ENCODE measurements at places on chromosomes 1 and 21.

GRCh38 chr1:182185842-182186756, 124.6 kb upstream of the ZNF648 start:
- no peak for DNase-seq

DNA sequence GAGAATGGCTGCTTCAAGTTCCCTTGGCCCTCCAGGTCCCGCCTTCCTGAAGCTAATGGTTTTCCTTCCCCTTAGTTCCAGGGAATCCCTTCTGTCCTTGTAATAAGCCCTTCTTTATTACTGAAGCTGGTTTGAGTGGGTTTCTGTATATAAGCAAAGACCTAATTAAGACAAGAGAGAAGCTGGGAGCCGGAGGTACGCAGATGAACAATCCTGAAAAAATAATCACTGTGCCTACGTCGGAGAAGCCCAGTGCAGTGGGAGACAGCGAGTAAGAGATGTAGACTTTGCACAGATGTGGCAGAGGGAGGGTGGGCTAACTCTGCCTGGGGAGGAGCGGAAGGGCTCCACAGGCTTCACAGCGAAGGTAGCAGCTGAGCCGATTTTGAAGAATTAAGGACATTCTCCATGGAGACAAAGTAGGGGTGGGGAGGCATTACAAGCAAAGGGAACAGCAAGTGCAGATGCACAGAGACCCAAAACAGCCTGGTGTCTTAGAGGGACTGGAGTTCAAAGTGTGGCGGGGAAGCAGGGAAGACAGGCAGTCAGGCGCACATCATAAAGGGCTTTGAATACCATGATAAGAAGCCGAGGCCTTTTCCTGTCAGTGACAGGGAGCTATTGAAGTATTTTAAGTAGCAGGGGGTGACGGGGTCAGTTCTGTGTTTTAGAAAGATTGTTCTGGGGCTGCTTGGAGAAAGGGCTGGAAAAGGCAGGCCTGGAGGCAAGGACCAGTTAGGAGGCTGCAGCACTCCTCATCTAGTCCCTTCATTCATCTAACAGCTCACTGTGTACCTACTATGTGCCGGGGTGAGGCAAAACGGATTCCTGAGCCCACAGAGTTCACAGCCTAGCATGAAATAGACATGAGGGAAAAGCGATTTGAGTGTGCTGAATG, 6.5 kb downstream of the RIMS3 start:
- DNase-seq = no peak

DNA sequence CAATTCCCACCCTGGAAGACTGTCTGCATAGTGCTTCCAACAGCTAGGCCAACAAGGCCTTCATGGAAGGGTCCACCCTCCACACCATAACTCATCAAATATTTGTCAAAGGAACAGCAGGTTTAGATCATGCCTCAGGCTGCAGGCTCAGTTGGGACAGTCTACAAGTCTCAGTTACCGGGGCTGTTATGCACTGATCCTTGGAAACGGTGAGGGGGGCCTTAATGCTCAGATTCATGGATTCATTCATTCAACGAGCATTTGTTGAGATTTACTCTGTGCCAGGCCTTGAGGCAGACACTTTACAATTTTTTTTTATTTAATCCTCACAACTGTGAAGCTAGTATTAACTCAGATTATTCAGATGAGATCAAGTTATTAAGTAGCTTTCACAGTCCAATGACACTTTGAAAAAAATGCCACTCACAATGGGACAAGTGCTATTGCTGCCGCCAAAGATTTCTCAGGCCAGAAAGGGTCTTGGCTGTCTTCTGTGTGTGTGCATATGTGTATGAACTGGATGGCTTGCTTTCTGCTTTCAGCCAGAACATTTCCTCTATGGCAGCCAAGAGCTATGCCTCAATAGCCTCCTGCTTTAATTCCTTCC, 8.9 kb upstream of the C1orf216 start:
- no peak for DNase-seq

DNA sequence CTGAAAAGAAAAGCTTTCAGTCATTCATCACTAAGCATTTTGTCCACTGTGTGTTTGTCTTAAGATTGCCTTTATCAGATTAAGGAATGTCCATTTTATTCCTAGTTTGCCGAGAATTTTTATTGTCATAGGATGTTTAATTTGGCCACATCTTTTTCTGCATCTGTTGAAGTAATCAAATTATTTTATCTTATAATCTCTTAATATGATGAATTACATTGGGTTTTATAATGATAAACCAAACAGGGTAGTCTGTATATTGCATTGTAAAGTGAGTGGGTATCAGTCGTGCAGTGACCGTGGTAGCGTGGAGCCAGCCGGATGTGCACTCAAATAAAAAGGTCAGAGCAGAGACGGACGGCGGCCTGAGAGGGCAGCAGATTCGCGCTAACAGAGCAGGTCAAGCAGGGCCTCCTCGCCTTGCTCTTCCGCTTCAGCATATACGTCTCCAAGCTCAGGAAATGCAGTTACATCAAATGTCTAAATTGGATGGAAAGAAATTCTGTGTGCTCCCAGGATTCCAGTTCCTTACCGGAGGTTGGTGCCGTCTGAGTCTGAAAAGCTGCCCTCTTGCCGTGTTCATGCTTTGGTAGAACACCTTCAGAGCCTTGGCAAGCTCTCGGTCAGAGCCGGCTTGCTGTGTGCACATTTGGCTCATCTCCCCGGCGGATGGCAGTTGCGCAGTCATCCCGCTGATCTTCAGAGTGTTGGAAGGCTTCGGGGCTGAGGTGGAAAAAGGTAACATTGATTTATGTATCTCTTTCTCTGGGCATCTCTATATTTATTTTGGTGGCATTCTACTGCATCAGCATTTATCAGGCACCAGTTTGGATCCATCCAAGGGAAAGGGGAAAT, 51.5 kb downstream of the SCCPDH start:
- DNase-seq = no peak

DNA sequence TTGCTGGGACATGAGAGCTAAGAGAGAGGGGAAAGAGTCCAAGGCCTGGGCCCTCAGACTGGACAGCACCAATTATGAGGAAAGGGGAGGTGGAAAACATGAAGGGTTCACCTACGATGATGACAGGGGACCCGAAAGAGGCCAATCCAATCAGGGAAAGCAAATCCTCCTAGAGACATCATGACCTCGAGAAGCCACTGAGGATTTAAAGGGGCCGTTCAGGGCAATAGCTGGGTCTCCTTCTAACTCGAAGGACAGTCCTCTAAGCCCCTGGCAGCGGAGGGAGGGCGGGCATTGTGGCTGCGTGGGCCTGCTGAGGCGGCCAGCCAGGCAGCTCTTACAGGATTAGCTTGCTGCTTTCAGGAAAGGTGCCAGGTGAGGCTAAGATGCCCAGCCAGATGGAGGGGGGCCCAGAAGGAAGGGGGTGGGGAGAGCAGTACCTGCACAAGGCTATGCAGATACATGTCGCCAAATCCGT, 7.4 kb downstream of the MEF2D start:
- DNase-seq = no peak

GRCh38 chr1:94144836-94145235, 23.9 kb upstream of the ABCA4 start:
- DNase-seq = no peak

GRCh38 chr1:43704838-43705237, 2.5 kb upstream of the ST3GAL3 start:
- DNase-seq = no peak

- peak; percentile 85 for DNase-seq
Measured at GRCh38 chr1:205255941-205256780, 28.4 kb downstream of the TMCC2 start.

DNA sequence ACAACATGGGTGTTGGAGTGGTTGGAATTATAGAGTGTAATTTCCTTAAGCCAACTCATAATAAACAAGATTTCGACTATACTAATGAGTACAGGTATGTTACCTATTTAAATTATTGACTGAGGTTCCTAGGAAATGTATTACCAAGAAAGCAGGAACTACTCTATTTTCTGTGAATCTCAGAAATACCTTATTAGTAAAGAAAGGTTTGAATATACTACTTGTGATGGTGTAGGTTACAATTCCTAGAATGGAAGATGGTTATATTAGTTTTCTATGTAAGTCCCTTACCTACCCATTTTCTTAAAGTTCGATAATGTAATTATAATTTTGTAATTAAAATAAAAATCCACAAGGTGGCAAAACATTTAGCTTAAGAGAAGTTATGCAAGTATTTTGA, 29.3 kb downstream of the MORC3 start:
- no peak for DNase-seq

DNA sequence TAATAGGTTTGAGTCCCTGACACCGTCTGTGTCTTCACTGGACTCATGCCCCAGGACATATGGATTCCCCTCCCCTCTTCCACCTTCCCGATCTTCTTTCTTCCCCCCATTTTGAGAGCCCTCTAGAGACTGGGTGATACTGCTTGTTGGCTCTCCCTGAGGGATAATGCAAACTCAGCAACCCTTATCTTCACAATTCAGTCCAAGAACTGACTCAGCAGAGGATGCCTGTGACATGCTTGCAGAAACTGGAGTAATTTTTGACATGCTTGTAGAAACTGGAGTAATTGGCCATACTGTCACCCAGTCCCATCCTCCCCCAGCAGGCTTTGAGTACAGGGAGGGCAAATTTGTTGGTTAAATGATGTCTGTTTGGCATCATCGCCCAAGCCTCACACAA, 127.6 kb upstream of the CTTNBP2NL start:
- no peak for DNase-seq

DNA sequence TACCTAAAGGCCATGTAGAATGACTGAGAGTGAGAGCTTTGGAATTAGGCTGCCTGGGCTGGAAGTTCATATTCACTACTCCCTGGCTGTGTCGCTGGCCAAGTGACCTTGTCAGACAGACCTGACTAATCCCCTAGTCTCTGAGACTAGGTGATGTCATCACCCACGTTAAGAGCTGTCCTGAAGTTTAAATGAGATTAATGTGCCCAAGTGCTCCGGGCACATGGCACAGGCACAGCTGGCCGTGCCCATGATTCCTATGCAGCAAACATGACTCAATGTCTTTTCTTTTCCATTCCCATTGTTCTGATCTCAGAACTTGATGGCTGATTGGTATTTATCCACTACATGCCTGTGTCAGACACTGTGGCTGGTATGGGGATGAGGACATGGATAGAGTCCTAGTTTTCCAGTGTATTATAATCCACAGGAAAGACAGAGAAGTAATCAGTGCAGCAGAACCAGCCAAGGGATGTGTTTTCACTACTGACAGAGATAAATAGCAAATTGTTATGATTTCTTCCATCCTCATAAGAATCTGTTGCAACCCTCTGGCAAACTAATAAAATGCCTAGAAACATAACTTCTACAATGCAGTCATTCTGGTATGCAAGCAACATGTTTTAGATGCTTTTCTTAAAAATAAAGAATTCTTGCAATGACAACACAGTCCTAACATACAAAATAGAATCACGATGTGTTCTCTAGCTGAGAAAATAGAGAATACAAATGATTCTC, 180.9 kb downstream of the PCP4 start:
- DNase-seq = no peak

Measured in activated CD4-positive, alpha-beta T cell treated with anti-CD3 and anti-CD28 coated beads for 24 hours (primary cell).